ENCODE measurements at places on chromosomes 6 and 20.

GRCh38 chr6:143158113-143158581 is 97.5 kb downstream of the AIG1 start:
- DNase-seq = no peak

DNA sequence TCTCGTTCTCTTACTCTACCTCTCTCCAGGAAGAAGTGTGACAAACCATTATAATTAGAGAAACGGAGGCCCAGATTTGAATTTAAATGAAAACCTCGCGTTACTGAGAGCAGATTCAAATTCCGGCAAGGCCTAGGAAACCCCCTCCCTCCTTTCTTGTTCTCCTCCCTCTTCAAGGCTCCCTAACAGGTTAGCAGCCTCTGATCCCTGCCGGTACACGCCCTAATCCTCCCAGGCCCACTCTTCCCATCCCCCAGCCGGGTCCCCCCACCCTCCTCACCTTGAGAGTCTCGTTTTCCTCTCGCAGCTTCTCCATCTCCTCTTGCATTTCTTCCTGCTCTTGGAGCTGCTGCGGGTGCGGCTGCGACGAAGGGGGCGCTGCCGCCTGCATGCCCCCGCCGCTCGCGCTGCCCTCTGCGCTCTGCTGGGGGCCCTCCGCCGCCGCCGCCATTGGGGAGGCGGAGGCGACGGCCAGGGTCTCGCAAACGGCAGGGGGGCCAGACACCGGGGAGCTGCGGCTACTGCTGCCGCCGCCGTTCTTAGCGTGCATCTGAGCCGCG is 3.8 kb downstream of the MTCL3 start:
- DNase-seq = peak; percentile 21

DNA sequence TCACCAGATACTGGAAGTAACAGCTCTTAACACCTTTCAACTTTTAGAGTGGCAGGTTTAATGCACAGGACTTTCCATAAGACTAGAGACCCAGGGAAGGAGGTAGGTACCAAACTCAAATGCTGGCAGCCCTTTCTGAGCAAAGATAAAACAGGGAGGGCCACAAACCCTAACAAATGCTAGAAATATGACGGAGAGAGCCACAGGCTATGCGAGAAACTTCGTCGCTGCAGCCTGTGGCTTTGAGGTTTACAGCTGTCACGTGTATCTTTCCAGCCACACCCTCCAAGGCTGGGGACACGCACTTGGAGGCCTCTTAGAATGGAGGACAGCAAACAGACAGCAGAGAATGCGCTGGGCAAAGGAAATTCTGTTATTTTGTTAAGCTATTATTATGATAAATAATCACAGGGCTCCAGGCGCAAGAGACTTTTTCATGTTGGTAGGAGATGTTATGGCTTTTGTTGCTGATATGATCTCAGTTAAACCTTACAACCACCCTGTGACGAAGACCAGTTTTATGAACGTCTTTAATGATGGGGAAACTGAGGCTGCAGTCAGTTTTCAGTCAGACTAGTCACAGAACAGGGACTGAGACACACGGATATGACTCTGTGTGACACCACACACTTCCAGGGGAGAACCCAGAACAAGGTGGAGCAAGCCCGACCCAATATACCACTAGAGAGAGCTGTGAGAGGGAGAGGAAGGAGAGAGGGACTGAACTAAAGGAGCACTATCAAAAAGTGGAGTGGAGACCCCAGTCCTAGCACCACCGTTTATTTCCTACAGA is 2.0 kb downstream of the TRAM2 start:
- DNase-seq = no peak

- DNase-seq = peak; percentile 35
These were observed 61.2 kb downstream of the RSPH3 start for GRCh38 chr6:158938811-158939254.

GRCh38 chr6:160378882-160379281 is 30.7 kb downstream of the SLC22A3 start:
- DNase-seq = no peak

- DNase-seq = no peak
These were observed 163.6 kb upstream of the CST7 start for GRCh38 chr20:24785141-24786110.

DNA sequence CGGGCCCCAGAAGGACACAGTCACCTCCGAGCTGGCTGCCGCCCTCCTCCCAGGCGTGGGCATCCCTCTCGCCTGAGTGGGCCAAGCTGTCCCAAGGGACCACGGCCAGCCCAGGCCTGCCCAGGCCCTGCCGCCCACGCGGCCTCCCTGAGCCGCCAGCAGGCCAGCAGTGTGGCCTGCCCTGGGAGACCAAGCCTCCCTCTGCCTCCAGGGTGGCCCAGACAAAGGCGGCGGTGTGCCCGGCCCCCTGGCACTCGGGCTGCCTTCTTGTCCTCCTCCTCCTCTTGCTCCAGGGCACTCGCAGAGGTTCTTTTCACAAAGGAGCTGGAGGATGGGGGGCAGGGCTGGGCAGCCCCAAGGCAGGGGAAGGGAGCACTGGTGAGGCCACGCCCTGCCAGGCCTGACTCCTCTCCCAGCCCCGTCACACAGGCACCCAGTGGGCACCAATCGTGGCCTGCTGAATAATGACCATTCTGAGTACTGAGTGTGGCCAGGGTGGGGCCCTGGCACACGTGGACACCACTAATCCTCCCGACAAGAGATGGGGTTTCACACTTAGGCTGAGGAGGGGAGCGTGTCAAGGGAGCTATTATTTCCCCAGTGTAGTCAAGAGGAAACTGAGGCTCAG is 25.3 kb downstream of the NOL4L start:
- peak; percentile 58 for DNase-seq

- DNase-seq = no peak
These were observed 65.8 kb downstream of the EPB41L2 start for GRCh38 chr6:130997061-130997753.

GRCh38 chr6:100322886-100323285 is 141.8 kb downstream of the SIM1 start:
- DNase-seq = no peak

- no peak for DNase-seq
These were observed 8.8 kb upstream of the BTN3A3 start for GRCh38 chr6:26431258-26432172.

DNA sequence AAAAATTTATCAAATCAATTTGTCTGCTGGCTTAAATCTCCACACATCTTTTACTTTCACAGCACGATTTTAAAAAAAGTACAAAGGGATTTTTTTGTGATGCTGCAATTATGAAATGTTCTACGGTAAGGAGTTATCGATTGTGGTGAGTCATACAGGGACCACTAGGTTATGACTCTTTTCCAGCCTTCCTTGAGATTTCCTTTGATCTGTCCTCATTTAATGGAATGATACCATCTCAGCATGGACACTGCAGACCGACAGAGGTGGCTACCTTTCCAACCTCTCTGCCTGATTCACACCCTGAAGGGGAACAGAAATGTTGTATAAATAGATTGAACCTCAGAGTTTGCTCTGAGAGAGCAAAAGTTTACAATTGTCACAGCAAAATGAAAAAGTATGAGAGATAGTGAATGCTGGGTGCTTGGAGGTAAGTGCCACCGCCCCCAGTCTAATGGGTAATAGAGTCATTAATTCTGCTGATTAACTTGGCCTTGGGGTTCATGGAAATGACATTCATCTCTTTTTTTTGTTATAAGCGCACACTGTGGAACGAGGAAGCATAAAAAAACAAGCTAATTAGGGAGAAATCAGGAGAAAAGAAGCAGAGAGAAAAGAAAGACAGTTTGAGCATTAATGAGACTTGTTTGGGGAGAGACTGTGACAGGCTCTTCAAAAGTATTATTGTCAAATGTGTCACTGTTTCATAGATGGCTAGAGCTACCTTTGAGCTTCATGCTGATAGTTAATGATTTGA is 306.0 kb downstream of the RNF144B start:
- no peak for DNase-seq

GRCh38 chr20:46663531-46663930 is 12.3 kb upstream of the SLC13A3 start:
- DNase-seq = no peak

GRCh38 chr20:21288587-21289370 is 14.4 kb upstream of the XRN2 start:
- DNase-seq = no peak

Measured in NCI-H526 (cell line).